ENCODE measurements at places on chromosomes 16 and 17. TPM values are rescaled to one million over a fixed set of nuclear protein-coding genes. Genes with fewer than 3 reads are reported as not detected.
A peak's percentile ranks its signal among the peaks of the same experiment; 100 is the strongest.

Gene NUPR1
- total RNA-seq = 5.8 TPM

Gene HAS3
- 0.28 TPM for total RNA-seq

Gene ERAL1
- total RNA-seq = 34.1 TPM

Gene TEX19
- total RNA-seq = under 0.01 TPM

Gene SPNS1
- total RNA-seq = 6.9 TPM

Gene TERB1
- total RNA-seq = under 0.01 TPM

Gene CACNG1
- total RNA-seq = not detected

GRCh38 chr17:7208027-7208571 is 11.5 kb downstream of the DLG4 start:
- no peak for DNase-seq

DNA sequence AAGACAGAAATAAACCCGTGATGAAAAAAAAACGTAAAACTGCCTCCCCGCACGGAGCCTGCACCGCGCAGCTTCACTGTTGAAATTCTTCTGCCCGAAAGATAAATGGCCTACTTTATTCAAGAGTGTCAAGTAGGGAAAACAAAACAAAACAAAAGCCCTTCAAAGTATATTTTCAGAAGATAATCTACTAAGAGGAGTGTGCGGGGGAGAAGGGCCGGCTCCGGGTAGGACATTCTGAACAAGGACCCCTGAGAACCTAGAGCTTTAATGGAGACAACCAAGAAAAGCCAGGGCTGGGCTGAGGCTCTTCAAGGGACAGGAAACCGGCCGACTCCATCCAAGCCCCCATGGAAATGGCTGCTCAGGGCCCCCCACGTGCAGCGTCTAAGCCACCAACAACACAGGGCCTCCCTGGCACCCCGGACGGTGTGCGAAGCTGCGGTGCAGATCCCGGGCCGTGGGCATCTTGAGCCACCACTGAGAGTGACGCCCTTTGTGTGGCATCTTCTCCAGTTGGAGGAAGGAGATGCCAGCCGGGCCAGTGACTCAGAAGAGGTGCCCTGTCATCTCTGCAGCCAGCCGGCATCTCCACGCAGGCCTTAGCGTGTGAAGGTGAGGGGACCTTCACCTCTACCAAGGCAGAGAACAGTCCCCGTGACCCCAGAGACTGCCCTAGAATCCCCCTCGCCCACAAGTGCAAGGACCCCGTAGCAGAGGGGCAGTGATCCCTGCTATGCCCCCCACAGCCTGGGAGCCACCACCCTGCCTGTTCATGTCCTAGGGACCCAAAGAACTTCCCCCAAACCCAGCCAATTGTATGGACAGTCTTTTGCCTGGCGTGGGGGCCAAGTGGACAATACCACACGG is 250.8 kb downstream of the C16orf95 start:
- DNase-seq = no peak

- no peak for DNase-seq
Measured at GRCh38 chr16:12573730-12574383, 229.8 kb downstream of the CPPED1 start.

DNA sequence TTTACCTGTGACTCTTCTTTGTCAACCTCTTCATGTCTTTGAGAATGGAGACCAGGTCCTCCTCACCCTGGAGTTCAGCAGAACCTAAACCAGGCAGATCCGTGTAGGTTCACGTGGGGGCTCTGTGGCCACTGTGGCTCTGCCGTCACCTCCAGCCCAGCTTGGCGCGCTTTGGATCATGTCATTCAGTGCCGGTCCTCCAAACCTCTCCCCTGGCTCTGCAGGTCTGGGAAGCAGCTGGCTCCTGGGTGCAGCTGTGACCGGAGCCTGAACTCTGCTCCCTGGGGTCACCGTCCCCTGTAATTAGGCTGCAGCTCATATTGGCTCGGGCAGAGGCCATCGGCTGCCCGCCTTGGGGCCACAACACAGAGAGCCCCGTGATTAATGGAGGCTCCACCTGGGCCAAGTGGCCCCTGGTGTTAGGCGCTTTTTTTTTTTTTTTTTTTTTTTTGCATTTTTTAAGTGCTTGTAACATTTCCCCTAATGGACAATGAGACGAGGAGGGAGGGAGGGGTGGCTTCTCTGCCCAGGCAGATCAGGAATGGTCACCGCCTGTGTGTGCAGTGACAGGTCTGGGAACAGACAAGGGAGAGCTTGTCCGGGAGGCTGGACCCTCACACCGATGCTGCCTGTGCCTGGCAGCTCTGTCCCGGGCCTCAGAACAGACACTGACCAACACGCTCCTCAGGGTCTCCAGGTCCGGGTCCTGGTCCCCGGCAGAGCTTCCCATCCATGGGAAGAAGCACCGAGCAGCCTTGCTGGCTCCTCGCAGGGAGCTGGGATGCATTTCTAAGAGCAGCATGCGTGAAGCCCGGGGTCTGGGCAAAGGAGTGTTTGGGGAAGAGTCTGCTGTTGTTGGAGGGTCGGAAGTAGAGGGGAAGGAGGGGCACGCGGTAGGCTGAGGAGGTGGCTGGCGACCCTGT is 247.9 kb downstream of the SEC14L1 start:
- DNase-seq = no peak

DNA sequence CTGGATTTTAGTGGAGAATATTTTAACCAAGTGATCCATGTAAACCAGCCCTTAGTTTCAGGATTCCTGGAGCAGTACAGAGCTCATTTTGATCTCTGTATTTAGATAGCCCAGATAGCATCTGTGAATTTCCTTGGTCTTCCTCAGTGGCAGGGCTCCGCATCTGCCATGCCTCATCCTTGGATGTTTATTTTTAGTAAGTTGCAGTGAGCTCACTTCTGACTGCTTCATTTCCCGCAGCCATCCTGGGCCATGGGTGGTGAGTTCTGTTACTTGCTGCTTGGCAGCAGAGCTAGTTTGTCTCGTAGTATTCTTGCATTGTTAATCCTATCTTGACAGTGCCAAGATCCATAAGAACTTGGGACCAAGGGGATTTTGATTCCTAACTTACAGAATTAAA is 33.7 kb downstream of the IST1 start:
- DNase-seq = peak; percentile 91

DNA sequence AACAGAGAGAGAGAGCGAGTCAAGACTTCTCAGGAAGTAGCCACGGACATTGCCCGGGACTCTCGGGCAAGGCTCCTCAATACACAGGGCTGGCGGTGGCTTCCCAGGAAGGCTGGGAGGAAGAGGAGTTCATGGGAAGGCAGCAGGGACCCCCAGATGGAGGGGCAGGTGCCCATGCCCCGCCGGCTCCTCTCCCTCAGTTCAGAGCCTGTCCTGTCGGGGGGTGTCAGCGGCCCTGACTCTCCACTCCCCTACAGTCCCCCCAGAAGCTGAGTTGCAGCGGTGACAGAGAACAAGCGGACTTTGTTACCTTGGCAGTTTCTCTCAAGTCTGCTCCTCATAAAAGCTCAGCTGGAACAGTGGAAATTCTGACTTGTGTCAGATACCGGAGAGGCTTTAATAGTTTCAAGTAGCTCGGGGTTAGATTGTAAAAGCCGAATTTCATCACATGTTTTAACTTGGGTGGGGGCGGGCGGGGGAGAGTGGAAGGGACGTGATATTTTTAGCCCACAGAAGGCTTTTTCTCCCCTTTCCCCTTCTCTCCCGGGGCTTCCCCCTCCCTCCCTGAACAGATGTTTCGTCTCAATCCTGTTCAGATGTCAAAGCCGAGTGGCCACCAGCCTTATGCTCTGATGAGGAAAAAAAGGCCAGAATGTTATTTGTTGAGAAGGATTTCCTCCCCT is 65.2 kb downstream of the NKD1 start:
- DNase-seq = no peak

- no peak for DNase-seq
Measured at GRCh38 chr17:76445697-76446448, 7.1 kb downstream of the UBE2O start.

DNA sequence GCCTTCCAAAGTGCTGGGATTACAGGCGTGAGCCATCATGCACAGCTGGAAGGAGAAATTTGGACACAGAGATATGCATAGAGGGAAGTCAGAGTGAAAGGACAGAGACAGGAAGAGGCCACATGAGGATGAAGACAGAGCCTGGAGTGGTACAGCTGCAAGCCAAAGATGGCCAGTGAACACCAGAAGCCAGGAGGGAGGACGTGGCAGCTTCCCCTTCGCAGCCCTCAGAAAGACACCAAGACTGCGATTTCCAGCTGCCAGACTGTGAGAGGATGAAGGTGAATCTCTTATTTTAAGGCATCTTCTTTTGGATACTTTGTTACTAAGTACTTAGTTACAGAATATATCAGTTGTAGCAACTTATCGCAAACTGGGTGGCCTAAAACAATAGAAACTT is 60.5 kb upstream of the PLCG2 start:
- no peak for DNase-seq

- no peak for DNase-seq
Measured at GRCh38 chr16:2386990-2387389, 42.3 kb upstream of the CCNF start.

DNA sequence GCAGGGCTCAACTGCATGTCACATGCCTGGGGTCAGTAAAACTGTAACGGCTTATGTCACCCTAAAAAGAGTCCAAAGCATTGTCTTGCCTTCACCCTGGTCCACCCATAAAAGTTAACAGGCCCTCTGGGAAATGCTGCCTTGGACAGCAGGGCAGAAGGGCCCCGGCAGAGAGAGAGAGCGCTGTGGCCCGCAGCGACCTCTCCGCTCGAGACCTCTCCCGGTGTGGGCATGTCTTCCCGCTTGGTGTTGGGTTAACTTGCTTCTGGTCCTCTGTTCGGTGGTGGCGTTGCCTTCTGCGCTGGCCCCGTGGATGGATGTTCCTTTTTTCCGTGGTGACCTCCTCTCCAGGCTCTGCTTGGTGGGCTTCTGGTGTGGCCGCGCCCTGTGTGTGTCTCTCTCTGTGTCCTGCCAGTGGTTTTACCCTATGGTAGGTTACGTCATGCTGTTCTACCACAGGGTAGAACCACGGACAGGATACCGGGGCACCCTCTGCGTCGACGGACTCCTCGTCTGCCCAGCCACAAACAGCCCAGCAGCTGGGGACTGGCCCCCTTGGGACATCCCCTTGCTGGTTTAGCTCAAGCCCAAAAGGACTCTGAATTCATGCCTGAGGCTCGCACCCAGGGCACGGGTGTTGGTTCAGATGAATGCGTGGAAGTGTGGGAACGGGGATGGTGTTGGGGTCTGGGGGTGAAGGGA is 18.3 kb upstream of the CLEC18A start:
- DNase-seq = no peak

- peak; percentile 62 for DNase-seq
Measured at GRCh38 chr16:30535777-30536190, 1.1 kb upstream of the ZNF747 start.

- no peak for DNase-seq
Measured at GRCh38 chr16:83627996-83628395, 179.8 kb upstream of the HSBP1 start.

DNA sequence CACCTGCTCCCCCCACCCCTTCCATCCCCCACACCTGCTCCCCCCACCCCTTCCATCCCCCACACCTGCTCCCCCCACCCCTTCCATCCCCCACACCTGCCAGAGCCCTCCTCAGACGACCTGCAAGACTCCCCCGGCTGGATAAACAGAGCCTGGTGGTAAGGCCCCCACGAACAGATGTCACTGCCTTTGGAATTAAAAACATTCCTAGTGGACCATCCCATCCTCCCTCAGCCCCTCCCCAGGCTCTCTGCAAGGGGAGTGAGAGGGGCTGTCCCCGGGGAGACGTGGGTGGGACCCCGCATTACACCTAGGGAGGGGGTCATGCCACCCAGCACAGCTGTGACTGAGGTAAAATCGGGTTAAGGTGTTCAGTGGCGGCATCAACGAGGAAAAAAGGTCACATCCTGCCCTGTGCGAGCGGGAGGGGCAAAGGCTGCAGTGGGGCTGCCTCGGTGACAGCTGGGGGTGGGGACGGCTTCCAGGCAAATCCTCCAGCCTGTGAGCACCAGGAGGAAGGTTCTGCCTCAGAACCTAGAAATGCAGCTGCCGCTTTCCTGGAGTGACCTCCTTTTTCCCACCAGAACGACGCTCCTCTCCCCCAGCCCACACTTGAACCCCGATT is 38.7 kb downstream of the TIMM22 start:
- DNase-seq = no peak
